Right renal pelvis (tissue), 4 donors: ENCODE measurements at places on chromosomes 5 and 9.

DNA sequence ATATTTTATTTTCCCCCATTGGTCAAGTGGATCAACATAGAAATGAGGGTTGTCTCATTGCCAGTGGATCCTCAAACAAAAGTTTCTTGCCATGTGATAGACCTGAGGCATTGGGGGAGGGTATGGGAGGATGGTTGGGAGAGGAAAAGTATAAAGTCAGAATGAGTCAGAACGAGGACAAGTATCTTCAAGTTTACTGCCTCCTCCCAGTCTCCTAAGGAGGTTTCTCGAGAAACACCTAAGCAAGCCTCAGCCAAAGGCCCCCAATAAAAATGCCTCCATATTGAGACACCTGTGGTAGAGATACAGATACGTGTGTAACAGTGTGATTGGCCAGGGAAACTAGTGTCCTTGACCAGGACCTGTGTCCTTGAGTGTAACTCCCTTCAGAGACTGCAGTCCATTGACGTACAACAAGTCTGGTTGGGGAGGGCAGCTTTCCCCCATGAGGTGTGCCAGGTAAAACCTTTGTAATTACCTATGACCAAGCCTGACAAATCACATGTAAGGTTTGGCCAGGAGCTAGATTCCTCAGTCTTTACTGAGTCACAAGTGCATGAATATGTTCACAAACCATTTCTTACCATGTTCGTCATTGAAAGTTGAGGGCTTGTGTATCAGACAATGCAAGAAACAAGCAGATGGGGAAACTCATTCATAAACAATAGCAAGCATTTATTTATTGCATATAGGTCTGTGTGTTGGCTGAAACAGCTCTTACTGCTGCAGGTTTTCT lies 198.6 kb upstream of the SH3GL2 start:
- DNase-seq, result no peak

- DNase-seq, result no peak
Measured at GRCh38 chr9:135604437-135605237, 34.7 kb downstream of the GLT6D1 start.

GRCh38 chr5:151320481-151320880 lies 16.9 kb upstream of the SLC36A3 start:
- DNase-seq, result no peak

DNA sequence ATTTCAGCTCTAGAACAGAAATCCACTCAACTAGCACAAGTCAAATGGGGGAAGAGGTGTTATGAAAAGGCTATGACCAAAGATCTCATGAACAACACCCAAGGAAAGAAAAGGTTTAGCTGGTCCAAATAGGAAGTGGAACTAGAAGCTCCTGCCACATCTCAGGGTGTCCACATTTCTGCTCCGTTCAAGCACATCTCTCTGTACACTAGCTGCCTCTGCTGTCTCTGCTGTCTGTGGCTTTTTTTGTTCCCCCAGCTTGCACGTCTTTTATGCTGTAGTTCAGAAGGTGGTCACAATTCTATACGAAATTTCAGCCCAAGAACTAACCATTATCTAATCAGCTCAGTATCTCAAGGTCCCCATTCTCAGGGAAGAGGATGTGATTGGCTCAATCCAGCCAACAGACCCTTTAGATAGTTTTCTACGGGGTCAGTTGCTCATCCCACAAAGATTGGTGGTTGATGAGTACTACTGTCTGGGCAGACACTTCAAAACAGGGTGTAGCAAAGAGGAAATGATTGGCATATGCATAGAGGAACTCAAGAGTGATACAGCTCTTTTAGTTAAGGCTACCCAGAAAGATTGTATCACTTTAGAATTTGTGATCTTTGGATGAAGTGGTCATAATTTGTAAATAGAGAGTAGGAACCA lies 44.0 kb downstream of the FANCC start:
- no peak for DNase-seq

DNA sequence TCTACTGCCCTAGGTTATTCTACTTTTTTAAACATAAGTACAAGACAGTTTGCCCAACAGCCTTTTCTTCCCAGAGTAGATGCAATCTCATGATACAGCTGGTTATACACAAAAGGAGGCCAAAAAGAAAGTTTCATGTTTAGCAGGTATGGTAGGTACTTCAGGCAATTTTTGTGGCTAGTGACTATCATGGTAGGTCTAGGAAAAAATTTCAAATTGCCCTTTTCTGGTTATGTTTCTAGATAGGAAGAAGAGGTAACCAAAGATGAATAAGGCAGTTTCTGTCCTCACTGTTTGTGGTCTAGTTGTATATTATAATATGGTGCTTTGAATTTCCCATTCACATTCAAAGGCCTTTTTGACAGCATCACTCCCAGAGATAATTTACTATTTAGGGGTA lies 19.7 kb downstream of the MEGF9 start:
- no peak for DNase-seq

GRCh38 chr9:104143550-104143910 lies 49.4 kb downstream of the SMC2 start:
- DNase-seq, result no peak

- DNase-seq, result no peak
Measured at GRCh38 chr5:89756955-89757354, 652.6 kb downstream of the CETN3 start.

DNA sequence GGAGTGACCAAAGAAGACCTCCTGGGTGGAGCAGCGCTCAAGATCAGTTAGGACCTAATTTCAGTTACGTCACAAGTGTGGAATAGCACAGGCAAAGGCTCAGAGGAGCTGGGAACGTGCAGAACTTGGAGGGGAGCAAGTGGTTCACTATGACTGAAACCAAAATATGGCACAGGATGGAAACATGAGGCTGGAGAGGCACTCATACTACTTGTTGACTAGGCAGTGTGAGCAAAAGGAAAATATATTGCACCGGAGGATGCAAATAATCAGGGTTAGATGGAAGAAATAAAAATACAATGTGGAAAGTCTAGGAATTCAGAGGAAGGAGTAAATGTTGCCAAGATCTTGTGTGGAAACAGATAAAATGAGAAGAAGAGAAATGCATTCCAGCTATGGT lies 148.3 kb downstream of the DCP2 start:
- no peak for DNase-seq

DNA sequence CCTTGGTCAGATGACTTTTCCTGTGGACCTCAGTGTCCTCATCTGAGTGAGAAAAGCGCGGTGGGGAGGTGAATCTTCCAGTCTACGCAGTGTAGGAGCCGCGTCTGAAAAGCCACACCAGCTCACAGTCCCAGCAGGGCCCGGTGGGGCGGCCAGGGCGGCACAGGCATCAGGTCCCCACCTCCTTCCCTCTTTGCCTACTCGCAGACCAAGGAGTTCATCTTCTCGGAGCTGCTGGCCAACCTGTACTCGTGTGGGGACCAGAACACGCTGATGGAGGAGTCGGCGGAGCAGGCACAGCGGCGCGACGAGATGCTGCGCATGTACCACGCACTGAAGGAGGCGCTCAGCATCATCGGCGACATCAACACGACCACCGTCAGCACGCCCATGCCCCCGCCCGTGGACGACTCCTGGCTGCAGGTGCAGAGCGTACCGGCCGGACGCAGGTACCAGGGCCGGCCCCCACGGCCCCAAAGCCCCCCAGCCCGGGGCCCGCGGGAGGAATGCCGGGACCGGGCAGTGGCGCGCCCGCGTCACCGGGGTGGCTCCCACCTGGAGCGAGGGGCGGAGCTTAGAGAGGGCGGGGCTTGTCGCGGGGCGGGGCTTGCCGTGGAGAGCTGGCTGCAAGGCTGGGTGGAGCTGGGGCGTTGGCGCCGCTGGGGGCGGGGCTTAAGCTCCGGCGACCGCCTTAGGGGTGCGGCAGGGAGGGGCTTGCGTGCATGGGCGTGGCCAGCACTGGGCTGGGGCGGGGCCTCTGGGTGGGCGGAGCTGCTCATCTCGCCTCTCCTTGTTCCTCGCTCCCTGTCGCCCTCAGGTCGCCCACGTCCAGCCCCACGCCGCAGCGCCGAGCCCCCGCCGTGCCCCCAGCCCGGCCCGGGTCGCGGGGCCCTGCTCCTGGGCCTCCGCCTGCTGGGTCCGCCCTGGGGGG lies 25.6 kb downstream of the GOLGA2 start:
- peak; percentile 63 for DNase-seq

- DNase-seq, result no peak
Measured at GRCh38 chr5:73663161-73663859, 37.3 kb downstream of the ARHGEF28 start.

- no peak for DNase-seq
Measured at GRCh38 chr9:11233696-11234095, 620.9 kb upstream of the PTPRD start.

- DNase-seq, result no peak
Measured at GRCh38 chr5:103896593-103896992, 334.0 kb upstream of the NUDT12 start.

DNA sequence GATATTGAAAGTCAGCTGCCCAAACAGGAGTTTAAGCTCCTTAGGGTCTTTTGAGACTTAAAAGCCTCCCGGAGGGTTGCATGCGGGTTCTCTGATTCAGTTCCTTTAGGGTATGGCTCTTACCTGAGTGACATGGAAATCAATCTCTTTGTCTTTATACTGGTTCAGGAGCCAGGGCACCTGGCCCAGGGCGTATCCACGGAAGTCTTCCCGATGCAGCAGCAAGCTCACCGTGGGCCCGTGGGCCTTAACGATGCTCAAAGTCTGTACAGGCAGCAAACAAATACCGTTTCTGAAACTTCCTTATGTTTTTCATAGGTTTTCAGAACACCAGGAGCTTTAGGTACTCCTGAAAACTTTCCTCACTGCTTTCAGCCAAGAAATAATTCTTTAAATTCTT lies 13.2 kb downstream of the MROH2B start:
- no peak for DNase-seq

DNA sequence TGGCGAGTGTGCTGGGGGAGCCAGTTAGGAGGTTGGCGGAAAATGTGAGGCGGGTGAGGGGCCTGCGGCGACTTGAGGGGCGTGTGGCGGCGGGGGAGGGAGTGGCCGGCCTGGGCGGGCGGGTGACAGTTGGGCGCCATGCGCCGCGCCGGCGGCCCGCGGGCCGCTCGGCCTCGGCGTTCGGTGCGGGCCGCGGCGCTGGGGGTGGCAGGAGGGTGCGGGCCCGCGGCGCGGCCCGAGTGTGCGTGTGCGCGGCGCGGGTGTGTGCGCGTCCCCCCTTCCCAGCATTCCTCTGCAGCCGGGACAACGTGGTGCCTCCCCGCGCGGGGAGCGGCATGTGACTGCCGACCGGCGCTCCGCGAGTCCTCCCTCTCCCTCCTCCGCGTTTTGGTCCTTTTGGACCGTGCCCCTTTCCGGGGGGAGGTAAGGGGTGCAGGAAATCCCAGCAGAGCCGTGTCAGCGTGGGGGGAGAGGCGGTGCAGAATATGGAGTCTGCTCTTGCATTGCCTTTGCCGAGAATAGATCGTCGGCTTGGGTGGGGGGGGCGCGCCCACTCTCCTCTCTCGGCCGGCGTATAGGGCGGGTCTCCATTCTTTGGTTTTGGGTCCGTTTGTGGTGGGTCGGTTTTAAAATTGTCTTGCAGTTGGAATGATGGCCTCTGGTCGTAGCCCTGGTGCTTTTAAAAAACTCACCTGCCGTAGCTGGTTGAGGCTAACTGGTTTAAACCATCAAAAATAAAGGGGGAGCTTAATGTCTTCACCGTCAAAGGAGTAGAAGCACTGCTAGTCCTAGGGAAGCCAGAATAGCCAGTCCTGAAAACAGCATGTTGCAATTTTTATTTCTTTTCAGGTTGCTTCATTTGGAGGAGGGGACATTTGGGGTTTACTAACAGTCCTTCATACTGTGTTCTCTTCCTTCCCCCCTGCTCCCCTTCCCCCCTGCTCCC lies 2.0 kb downstream of the LARP1 start:
- no peak for DNase-seq

DNA sequence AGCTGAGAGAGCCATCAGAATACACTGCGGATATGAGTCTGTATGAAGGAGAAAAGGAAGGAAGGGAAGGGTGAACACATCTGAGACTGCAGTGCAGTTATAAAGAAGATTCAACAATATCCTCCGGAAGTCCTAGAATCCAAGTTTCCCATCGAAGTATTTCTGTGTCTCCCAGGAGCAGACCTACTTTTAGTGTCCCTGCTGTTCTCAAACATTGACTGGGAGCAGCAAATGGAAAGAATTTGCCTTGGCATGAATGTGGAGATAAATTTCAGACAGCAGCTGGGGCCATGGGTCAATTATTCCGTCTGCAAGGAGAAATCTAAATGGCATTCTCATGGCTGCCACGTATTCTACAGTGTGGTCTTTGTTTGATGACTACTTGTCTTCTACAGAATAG lies 478.1 kb upstream of the SMC2 start:
- DNase-seq, result no peak

GRCh38 chr5:178104492-178104891 lies 8.8 kb upstream of the N4BP3 start:
- DNase-seq, result no peak

GRCh38 chr5:26143259-26143658 lies 895.1 kb downstream of the CDH9 start:
- no peak for DNase-seq

- DNase-seq, result no peak
Measured at GRCh38 chr9:111916234-111916645, 19.6 kb downstream of the UGCG start.

DNA sequence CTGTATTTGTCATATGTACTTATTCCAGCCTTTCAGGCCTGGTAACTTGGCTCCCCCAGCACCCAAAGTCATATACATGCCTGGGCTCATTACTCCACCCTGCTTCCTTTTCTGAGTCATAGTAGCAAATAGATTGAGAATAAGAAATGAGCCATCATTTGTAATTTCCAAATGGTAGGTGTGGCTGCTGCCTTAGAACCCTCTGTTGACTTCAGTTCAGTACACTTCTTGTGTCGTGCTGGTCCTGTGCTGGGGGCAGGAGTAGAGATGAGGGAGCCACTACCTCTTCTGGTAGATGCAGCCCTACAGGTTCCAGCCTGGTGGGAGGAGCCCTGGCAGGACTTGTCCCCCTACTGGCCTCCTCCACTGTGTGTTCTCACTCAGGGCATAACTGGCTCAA lies 11.1 kb downstream of the GM2A start:
- no peak for DNase-seq
